Activated CD8-positive, alpha-beta T cell treated with anti-CD3 and anti-CD28 coated beads for 36 hours (primary cell): ENCODE measurements at places on chromosomes 2 and 18. TPM values are rescaled to one million over a fixed set of nuclear protein-coding genes. Genes with fewer than 3 reads are reported as not detected.

Gene VWA3B
- total RNA-seq = not detected

Gene THSD7B
- total RNA-seq = not detected

Gene KCNJ3
- not detected for total RNA-seq

Gene SCN7A
- not detected for total RNA-seq

Gene PLCL1
- total RNA-seq = 0.69 TPM

Gene SAG
- total RNA-seq = not detected

Gene SP5
- not detected for total RNA-seq

Gene UBE2F
- total RNA-seq = 99.5 TPM

DNA sequence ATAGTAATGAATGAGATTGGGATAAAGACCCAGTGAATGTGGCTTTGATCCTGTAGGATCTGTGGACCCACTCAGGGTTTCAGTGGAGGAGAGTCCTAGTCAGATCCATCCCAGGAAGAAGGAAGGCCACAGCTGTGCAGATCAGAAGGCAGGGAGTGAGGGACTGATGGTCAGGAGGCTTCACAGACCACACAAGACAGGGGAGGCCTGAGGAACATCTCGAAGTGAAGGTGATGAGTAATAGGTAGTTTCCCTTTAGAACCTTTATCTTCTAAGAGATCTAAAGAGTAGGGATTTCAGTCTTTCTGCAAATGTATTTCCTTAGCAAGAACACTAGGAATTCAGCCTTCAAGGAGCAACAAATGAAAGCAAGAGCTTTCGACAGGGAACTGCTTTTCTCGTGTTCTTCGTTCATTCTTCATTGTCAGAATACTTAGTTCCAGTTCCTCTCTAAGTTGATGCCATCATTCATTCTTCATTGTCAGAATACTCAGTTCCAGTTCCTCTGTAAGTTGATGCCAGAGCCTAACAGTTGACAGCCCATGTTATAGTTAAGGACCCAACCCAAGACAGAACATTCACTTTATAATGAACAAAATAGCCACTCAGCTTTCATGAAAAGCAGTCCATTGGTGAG lies 150.2 kb upstream of the EPAS1 start:
- peaks cover 33% of the 10 kb centered on the region for H3K4me1 ChIP-seq
- no peak for DNase-seq
- no peaks in the 10 kb centered on the region for H3K27me3 ChIP-seq
- H3K36me3 ChIP-seq = peaks cover 6% of the 10 kb centered on the region

GRCh38 chr2:65017335-65017734 lies 28.1 kb downstream of the SLC1A4 start:
- H3K27ac ChIP-seq = no peak overlapping the region
- H3K4me3 ChIP-seq = no peak overlapping the region
- H3K4me1 ChIP-seq = no peaks in the 10 kb centered on the region
- peaks cover 44% of the 10 kb centered on the region for H3K36me3 ChIP-seq
- H3K27me3 ChIP-seq = no peaks in the 10 kb centered on the region

DNA sequence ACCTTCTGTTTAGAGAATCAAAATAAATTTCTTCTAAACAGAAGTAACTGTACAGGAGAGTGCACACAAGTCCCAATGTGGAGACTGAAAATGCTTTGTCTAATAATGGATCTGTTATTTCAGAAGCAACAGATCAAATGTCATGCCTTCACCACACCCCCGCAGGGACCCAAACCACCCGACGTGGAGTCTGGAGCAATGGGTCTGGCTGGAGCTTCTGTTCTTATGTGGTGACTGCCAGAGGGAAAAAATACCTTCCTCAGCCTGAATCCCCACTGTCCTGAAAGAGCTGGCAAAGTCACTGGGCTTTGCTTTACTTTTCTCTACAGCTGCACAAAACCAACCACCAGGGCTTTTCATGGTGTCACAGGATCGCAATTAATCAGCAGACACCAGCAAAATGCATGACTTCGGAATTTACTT lies 119.0 kb upstream of the ZFP36L2 start:
- H3K4me1 ChIP-seq = no peaks in the 10 kb centered on the region
- DNase-seq = no peak
- H3K4me3 ChIP-seq = no peak overlapping the region
- H3K27ac ChIP-seq = no peak overlapping the region
- H3K27me3 ChIP-seq = no peaks in the 10 kb centered on the region

- peaks cover 7% of the 10 kb centered on the region for H3K27me3 ChIP-seq
- no peak for DNase-seq
- peaks cover 4% of the 10 kb centered on the region for H3K4me1 ChIP-seq
- H3K4me3 ChIP-seq = no peak overlapping the region
- no peak overlapping the region for H3K27ac ChIP-seq
- H3K36me3 ChIP-seq = peaks cover 6% of the 10 kb centered on the region
Measured at GRCh38 chr2:231317579-231317978, 77.9 kb upstream of the B3GNT7 start.

DNA sequence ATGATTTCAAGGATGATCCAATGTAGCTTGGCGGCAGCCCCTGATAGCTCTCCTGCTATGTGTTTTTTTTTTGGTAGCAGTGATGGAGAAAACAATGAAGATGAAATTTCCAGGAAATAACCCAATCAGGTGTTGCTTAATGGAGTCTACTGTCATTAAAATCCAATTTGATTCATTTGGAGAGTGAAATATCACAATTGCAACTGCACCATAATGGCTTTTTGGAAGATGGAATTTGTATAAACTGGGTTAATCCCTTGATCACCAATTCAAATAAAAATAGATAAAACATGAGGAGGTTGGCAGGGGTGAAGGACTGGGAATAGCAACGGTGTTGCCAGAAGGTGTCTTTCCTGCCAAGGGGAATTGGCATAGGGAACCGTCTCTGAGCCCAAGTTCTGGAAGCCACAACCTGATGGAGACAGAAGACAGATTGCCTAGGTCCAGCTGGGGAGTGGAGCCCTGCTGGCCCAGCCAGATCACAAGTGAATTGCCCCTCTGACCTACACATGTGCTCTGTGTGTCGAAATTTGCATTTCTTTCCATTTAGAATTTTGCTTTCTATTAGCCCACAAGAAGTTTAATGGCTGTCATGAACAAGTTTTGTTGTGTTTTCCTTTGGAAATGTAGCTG lies 170.3 kb upstream of the SPRED2 start:
- H3K27ac ChIP-seq = no peak overlapping the region
- H3K4me3 ChIP-seq = no peak overlapping the region
- no peaks in the 10 kb centered on the region for H3K36me3 ChIP-seq
- DNase-seq = no peak

- no peaks in the 10 kb centered on the region for H3K27me3 ChIP-seq
- H3K36me3 ChIP-seq = no peaks in the 10 kb centered on the region
- H3K27ac ChIP-seq = no peak overlapping the region
- DNase-seq = no peak
- H3K4me1 ChIP-seq = no peaks in the 10 kb centered on the region
Measured at GRCh38 chr18:24170360-24170759, 31.5 kb downstream of the CABYR start.

DNA sequence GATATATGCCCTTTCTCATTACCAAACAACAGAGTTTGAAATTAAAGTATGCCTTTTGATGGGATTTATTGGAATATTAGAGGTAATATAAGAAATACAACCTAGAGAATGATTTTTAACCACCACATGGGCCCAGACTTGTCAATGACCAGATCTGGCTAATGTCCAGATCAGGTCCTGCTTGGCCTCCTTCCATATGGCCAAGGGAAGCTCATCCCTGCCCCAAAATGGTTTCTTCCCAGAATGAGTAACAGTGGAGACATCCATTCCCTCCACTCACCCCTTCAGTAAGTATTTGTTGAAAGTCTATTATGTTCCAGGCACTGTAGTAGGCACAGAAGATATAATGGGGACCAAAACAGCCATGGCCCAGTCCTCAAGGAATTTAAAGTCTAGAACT lies 54.9 kb downstream of the ANTXR1 start:
- no peaks in the 10 kb centered on the region for H3K36me3 ChIP-seq
- no peak overlapping the region for H3K27ac ChIP-seq
- H3K4me1 ChIP-seq = no peaks in the 10 kb centered on the region
- H3K4me3 ChIP-seq = no peak overlapping the region
- no peak for DNase-seq

- H3K27ac ChIP-seq = no peak overlapping the region
- peaks cover 10% of the 10 kb centered on the region for H3K4me1 ChIP-seq
- H3K4me3 ChIP-seq = no peak overlapping the region
- H3K27me3 ChIP-seq = peaks cover 40% of the 10 kb centered on the region
- H3K36me3 ChIP-seq = no peaks in the 10 kb centered on the region
- no peak for DNase-seq
Measured at GRCh38 chr18:23137788-23138216, 2.5 kb downstream of the CABLES1 start.

DNA sequence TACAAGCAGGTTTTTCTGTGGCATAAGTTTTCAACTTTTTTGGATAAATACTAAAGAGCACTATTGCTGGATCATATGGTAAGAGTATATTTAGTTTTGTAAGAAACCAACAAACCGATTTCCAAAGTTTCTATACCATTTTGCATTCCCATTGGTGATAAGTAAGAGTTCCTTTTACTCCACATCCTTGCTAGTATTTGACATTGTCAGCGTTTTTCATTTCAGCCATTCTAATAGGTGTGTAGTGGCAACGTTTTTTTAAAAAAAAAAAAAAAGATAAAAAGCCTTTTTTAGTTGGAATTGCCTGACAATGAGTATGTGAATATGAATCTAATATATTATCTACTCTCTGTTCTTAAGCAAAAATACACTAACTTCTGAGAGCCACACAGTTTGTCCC lies 185.9 kb downstream of the AGPS start:
- no peak overlapping the region for H3K4me3 ChIP-seq
- H3K27me3 ChIP-seq = no peaks in the 10 kb centered on the region
- no peak overlapping the region for H3K27ac ChIP-seq

GRCh38 chr18:63120620-63121019 lies 198.9 kb downstream of the BCL2 start:
- H3K27me3 ChIP-seq = peaks cover 10% of the 10 kb centered on the region
- H3K4me3 ChIP-seq = no peak overlapping the region
- H3K36me3 ChIP-seq = no peaks in the 10 kb centered on the region
- H3K27ac ChIP-seq = no peak overlapping the region
- no peak for DNase-seq

GRCh38 chr2:170185319-170185718 lies 7.4 kb downstream of the MYO3B start:
- DNase-seq = no peak
- no peaks in the 10 kb centered on the region for H3K4me1 ChIP-seq
- no peak overlapping the region for H3K27ac ChIP-seq

DNA sequence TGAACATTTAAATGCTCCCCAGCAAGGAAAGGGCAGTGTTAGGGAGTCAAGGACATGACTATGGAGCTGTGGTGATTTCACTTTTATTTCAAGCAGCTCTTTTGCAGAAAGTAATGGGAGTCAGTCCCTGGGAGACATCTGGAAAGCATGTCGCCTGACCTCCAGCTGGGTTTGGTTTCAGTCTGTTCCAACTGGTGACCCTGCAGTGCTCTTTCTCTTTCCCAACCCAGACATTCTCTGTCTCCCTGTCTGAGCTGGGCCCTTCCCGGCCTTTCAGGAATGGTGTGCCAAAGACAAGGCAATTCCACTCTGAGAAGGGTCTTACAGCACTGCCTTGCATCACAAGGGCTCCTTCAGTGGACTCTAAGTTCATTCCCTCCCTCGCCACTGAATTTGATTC lies 323.2 kb downstream of the OSR1 start:
- H3K4me1 ChIP-seq = no peaks in the 10 kb centered on the region
- no peaks in the 10 kb centered on the region for H3K27me3 ChIP-seq
- H3K36me3 ChIP-seq = no peaks in the 10 kb centered on the region
- H3K4me3 ChIP-seq = no peak overlapping the region
